Stimulated activated CD8-positive, alpha-beta memory T cell treated with anti-CD3 and anti-CD28 coated beads, Interleukin-7, amount 100 ng/mL, for 1 hour (primary cell): ENCODE measurements at places on chromosomes 7 and 10.

DNA sequence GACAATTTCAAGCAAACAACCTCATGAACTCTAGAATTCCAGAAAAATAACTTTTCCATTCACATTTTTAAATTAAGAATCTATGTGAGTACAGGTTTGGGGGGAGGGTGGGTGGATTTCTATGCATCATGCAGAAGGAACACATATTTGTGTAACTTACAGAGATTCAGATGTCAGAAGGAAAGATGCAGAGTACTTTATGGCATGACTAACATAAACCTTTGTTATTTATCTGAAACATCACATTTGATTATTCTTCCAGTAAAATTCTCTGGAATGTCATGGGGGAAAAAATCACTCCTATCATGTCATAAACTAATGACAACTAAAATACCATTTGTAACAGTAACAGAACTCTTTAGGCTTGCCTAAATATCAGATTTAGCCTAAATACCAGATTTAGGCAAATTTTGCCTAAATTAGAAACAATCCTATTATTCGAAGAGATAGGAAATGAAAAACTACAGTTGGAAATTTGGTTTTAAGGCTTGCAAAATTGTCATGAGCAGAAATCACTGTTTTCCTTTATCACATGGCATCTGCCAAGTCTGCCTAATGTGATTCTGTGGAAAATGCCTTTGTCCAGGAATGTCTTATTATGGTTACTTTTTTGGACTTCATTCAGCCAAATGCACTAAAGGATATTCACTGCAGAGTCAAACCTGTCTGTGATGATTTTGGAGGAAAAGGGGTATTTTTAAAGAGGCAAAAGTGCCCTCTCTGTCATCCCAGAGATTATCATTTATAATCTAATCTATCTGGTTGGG lies 527.7 kb upstream of the CELF2 start:
- DNase-seq: no peak

DNA sequence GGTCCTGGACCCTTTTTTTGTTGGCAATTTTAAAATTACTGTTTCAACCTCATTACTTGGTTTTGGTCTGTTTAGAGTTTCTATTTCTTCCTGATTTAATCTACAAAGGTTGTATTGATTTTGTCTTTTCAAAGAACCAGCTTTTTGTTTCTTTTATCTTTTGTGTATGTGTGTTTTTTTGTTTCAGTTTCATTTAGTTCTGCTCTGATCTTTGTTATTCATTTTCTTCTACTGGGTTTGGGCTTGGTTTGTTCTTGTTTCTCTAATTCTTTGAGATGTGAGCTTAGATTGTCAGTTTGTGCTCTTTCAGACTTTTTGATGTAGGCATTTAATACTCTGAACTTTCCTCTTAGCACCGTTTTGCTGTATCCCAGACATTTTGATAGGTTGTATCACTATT lies 8.5 kb upstream of the MRPS33 start:
- no peak for DNase-seq

DNA sequence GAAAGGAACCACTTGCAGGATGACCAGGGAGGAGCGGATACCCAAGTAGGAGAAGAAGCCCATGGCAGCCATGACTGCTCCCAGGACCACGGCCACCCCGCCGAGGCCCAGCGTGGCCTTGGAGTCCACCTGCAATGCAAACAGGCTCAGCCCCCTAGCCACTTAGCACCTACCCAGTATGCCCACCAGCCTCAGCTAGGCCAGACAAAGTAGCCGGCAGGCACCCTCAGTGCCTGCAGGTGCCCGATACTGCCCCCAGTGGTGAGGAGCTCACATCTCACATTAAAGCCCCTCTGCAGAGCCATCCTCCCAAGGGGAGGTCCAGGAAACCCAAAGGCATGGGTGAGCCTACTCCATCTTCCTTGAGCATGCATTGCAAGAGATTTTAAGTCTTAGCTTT lies 6.6 kb downstream of the NPC1L1 start:
- DNase-seq: no peak

GRCh38 chr7:31883761-31884164 lies 186.4 kb downstream of the PDE1C start:
- no peak for DNase-seq

DNA sequence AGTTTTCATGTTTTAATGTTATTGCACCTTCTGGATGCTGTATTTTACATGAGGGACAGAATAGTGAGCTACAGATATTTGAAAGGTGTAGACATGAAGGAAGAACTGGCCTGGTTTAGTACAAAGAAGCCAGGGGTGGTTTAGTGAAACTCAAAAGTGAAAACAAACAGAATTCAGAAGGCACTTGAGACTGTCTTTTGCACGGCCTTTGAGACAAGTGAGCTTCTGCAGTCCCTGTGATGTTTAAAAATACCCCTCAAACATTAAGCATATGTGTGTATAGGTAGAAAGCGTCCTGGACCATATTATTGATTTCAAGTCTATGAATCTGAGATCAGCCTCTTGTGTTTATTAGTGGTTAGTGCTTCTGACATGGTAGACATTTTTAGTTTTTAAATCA lies 118.9 kb downstream of the CDK14 start:
- DNase-seq: no peak

GRCh38 chr10:5419466-5420094 lies 7.2 kb downstream of the NET1 start:
- no peak for DNase-seq

DNA sequence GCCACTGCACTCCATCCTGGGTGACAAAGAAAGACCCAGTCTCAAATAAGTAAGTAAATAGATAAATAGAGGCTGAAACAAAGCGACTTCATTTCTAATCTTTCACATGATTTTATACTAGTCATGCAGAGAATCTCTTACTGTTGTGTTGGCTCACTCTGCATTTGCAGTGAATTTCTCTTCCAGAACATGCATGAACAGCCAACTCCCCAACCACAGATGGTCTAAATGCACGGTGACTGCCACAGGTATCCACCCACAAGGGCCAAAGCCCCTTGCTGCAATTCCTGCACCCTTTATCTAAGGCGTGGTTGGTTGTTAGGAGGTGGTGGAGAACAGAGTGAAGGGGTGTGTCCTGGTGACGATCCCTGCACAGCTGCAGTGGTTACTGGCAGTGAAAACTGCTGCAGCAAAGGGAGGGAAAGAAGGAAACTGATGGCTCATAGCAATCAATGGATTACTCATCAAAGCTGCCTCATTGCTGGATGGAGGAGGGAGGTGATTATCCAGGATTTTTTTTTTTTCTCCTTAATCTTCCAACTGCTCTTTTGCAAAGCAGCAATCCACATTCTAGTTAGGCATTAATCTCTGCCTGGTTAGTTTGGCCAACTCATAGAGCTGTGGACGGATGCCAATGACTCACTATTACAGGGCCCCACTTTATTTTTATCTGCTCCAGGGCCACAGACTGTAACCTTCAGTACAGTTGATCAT lies 50.6 kb downstream of the PRTFDC1 start:
- DNase-seq: no peak

GRCh38 chr10:92550924-92551323 lies 23.0 kb downstream of the IDE start:
- no peak for DNase-seq

GRCh38 chr10:15188603-15189002 lies 20.1 kb upstream of the NMT2 start:
- no peak for DNase-seq

DNA sequence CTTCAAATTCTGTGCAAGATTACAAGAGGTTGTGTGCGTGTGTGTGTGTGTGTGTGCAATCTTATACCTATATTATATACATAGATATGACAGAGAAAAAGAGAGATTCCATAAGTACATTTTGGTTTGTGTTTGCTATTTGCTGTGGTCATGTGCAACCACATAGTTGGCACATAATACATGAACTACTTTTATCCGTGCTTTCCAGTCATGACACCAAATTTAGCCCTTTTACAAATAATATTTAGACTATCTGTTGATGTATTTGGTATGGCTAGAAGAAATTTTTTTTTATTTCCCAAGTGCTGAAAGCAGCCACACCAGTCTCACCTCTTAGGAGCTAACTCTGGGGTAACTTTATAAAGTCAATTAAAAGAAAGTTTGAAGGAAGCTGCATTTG lies 63.5 kb upstream of the EGFR start:
- DNase-seq: no peak

DNA sequence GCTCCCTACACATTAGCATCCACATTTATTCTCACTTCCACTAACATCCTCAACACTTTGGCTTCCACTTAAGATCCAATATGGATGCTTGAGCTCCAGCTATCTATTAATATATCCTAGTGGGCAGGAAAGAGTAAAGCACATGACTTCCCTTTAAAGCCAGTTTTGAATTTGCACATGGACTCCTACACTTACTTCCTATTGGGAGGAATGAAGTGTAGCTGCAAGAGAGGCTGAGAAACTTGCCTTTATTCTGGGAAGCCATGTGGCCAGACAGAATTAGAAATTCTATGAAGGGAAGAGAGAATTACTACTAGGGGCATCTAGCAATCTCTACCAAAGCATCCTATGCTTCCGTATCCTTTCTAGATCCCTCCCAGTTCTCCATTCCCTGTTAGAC lies 3.0 kb upstream of the TSPAN14 start:
- DNase-seq: no peak

GRCh38 chr7:11650030-11650429 lies 182.0 kb downstream of the THSD7A start:
- no peak for DNase-seq

DNA sequence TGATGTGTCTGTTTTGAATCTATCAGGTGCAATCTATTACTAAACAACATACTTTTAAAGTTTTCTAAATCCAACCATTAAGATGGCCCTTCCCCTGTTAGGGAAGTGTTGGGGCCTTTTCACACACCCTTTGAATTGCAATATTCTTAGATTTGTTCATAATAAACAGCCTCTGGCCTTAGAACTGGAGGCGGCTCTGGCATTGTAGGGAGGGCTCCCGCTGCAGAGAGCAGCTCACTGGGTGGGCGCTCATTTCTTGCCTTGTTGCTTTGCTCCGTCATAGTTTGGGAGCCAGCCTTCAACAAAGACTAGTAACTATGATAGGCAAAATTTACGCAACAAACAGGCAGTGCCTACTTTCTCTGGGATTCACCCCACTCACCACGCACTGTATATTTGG lies 4.2 kb upstream of the HOXA10 start:
- no peak for DNase-seq

- no peak for DNase-seq
Observed at GRCh38 chr7:19442016-19442785, 266.6 kb downstream of the POLR1F start.

DNA sequence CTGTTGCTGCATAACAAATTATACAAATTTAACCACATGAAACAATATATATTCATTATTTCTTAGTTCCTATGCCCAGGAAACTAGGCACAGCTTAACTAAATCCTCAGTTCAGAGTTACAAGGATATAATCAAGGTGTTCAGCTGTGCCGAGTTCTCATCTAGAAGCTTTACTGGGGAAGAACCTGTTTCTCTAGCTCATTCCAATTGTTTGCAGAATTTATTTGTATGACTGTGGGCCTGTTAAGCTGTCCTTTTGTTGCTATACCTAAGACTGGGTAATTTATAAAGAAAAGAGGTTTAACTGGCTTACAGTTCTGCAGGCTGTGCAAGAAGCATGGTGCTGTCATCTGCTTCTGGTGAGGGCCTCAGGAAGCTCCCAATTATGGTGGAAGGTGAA lies 21.8 kb upstream of the MDFIC start:
- no peak for DNase-seq

DNA sequence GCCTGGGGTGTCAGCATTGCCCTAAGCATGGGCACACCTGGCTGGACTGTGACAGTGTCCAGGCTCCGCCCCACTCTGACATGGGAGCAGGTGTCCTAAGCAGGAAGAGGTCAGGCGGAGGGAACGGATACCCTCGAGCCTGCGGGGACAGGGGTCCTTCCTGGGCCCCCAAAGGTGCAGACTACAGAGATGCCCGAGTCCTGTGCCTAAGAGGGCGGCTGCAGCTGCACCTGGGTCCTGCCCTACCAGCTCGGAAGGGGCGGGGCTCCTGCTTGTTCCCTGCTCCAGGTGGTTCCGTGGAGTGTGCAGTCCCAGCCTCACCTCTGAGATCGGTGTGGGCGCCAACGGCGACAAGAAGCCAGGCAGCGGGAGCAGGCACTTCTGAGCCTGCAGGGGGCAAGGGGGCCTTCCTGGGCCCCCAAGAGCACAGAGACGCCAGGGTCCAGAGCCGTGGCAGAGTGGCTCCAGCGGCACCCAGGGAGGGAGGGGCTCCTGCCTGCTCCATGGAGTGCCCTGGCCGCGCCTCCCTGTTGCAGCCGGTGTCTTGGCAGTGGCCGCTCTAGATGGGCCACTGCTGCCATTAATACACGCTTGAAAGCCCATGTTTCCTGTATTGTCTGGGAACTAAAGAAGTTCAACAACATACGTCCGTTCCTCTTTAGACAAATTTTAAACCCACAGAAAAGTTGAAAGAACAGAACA lies 64.5 kb upstream of the CACNA2D1 start:
- DNase-seq: no peak

DNA sequence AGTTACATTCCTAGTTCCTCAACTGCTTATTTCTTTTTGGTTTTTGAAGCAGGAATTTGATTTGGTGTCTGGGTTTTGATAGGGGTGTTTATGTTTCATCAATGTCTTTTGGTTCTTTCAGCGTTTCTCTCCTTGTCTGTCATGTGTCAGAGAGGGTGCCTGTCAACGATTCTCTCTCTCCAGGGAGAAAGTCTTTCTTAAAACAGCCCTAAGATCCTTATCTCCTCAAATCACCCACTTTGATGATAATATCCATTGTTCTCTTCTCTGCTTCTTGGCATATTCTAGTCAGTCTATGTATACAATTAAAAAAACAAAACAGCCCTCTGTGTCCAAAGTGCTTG lies 77.2 kb downstream of the TCF7L2 start:
- DNase-seq: no peak

- no peak for DNase-seq
Observed at GRCh38 chr7:101983147-101983811, 165.9 kb downstream of the CUX1 start.
